Left colon (tissue), 2 donors: ENCODE measurements at places on chromosomes 13 and 19. TPM values are rescaled to one million over a fixed set of nuclear protein-coding genes. Genes with fewer than 3 reads are reported as not detected.

GRCh38 chr19:36916991-36917390 is 859 bp downstream of the ZNF568 start:
- no peak for DNase-seq

- DNase-seq, result no peak
Measured at GRCh38 chr13:112255550-112256120, 120.5 kb upstream of the SPACA7 start.

DNA sequence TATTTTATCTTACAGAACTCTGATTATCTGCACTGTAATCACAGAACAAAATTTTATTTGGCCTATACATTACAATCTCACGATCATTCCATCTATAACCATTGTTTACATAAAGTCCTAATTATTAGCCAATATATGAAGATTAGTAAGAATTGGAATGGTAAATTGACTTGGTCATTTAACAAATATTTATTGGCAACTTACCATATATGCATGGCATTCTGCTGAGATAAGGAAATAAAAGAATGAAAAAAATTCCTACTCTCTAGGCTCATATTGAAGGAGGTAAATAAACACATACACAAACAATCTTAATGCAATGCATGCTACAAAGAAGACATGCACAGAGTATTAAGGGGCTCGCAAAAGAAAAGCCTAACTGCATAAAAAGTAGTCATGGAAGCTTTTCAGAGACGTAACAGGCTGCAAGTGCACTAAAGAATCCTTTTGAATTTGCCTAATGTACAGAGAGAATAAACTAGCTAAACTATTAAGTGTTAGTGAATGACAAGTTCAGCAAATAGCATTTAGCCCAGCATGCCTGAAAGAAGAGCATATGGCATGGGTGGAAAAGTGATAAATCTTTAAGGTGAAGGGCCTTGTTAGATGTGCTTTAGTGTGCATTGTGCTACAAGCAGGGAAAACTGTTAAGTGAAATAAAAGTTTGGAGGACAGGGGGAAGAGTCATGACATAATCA is 1131.1 kb downstream of the PCDH9 start:
- DNase-seq, result no peak

DNA sequence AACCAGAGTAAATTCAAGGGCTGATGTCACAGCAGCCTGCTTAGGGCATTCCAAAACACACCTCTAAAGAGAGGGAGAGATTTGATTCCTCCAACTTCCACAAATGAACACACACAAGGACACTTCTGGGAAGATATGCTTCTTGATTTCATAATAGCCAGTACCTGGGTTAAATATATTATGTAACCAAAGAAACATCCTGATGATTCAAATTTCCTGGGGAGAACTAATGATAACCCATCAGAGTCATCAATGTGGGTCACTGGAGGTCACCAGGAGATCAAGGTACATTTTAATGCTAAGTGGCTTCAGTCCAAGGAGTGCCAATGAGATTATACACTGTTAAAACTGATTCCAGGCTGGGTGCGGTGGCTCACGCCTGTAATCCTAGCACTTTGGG is 54.0 kb upstream of the DOCK9 start:
- DNase-seq, result no peak

DNA sequence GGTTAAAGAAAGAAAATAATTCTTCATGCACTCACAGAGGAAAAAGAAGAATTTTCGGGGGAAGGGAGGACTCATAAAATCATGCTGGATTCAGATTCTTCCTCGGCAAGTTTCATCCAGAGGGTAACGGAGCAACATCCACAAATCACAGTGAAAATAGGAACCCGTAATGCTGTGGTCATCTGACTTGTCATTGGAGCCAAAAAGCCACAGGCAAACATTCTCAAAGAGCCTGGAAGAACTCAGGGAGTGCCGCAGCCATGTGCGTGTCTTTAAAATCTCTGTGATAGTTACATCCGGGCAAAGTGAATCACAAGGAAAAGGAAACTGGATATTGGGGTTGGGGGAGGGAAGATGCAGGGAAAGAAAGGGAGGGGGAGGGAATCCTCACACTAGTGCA is 33.0 kb upstream of the VSTM2B start:
- DNase-seq, result no peak

GRCh38 chr19:49064768-49065611 is at the start of gene NTF4:
TSS of gene NTF4 (minus strand) at chr19:49064818. CDS start at chr19:49061997, 2,821 bp downstream.
- no peak for DNase-seq

DNA sequence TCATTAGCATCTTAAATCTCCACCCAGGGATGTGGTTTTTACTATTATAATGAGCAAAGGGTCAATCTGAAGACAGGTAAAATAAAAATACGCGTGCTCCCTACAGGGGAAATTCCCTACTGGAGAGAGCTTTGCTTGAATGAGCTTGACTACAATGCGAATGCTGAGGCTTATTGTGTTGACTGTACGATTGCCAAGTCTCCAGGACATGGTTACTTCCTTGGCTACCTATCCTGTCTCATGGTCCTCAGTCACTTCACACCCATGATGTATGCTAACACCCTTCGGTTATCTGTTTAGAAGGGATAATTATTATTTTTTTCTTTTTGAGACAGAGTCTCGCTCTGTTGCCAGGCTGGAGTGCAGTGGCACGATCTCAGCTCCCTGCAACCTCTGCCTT is 61.7 kb downstream of the ZNF627 start:
- DNase-seq, result no peak

- no peak for DNase-seq
Measured at GRCh38 chr13:73109288-73109899, 50.6 kb downstream of the KLF5 start.

DNA sequence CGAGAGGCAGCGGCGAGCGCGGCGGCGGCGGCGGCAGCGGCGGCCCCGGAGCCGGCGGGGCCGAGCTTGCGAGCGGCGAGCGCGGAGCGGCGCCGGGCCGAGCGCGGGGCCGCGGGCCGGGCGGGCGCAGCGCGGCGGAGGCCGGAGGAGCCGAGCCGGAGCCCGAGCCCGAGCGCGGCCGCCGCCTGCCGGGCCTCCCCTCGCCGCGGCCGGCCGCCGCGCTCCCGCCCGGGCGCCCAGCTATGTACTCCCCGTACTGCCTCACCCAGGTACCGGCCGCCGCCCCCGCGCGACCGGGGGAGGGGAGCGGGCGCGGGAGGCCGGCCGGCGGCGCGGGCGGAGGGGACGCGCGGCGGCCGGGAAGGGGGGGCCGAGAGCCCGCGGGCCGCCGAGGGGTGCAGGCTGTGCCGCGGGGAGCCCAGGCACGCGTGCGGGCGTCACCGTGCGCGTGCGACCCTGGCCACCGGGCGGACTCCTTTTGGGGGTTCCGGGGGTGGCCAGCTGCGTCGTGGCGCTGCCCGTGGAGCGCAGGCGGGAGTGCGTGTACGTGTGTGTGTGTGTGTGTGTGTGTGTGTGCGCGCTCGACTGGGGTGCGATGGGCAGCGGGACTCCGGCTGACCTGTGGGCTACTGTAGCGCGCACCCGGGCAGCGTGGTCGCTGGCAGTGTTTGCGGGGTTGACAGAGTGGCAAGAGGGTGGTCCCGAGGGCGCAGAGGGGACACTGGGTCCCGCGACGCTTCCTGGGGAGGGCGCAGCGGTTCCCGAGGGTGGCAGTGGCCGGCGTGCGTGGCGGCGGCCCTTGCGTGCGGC is 526 bp downstream of the NFIX start:
- no peak for DNase-seq

DNA sequence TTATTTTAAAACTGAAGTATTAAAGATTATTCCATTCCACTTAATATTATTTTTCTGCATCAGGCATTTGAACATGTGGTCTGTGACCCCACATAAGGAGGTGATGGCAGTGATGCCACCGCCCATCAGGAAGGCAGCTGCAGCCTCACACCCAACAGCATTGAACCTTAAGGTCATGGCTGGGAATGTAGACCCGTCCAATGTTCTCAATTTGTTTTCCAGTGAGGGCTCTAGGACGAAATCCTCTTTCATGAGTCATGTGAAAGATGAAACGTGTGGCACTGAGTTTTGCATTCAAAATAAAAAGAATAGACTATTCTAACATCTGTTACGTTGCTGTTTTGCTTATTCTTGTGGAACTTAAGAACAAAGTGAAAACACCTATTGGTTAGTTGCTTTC is 74.5 kb upstream of the ANKRD10 start:
- DNase-seq, result no peak

DNA sequence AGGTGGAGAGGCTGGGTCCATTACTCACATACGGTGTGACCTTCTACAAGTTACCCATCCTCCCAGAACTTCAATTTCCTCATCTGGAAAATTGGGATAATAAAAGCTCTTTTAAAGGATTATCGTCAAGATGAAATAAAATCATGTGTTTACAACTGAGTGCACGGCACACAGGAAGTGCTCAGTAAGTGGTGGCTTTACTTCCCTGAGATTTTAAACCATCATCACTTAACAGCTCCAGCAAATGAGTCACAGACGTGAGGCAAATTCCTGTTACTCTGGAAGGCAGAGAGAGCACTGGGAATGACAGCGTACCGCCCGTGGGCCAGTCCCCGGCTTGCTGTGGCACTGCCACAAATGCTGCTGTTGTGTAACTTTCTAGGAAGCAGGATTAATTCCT is 64.1 kb downstream of the MRPL57 start:
- no peak for DNase-seq

- DNase-seq, result peak; percentile 24
Measured at GRCh38 chr13:68056816-68057710, 826.9 kb upstream of the PCDH9 start.

- peak; percentile 91 for DNase-seq
Measured at GRCh38 chr19:18279516-18280246, 1.7 kb downstream of the JUND start.

DNA sequence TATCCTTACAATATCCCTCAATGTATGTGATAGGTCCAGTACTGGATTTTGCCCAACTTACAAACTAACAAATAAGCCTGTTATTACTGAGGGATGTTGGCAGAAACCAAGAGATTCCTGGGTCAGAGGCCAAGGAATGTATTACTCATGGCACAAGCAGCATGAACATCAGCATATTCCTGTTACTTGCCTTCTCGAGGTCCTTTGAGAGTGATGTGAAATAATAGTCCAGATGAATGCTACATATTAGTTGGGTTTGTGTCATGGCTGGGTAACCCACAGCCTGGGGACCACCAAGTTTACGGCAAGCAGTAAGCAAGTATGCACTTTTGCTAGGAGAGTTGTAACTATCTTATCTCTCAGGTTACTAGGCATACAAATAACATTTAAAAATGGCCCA is 384.5 kb upstream of the GPC6 start:
- no peak for DNase-seq

DNA sequence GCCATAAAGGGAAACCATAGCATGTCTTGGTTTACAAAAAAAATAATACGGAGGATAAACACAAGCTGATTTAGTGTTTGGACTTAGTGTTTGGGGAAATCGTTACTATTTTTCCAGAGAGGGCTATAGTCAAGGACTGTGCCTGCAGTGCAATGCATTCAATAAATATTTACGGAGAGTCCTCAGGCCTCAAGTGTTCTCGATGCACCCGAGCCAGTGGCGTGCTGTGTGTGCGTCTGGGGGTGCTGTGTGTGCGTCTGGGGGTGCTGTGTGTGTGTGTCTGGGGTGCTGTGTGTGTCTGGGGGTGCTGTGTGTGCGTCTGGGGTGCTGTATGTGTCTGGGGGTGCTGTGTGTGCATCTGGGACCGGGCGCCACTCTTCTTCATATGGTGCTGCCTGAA is 71.7 kb upstream of the GTF3A start:
- no peak for DNase-seq

- DNase-seq, result peak; percentile 46
Measured at GRCh38 chr13:44218501-44219240, 155.0 kb upstream of the SERP2 start.

DNA sequence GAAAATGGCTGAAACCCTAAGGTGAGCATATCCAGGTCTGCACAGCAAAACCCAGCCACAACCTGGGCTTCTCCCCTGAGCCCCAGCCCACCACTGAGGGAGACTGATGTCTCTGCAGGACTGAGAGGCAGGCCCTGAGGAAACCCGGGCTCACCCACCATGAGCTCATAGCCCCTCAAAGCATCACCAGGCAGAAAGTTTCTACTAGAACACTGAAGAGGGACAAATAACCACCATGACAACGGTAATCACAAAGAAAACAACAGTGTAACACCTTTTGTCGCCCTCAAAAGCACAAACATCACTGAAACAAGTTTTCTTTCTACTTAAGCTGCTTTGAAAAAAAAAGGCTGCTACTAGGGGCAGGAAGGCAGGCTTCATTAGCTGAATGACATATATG is 29.8 kb downstream of the TSHZ3 start:
- no peak for DNase-seq

DNA sequence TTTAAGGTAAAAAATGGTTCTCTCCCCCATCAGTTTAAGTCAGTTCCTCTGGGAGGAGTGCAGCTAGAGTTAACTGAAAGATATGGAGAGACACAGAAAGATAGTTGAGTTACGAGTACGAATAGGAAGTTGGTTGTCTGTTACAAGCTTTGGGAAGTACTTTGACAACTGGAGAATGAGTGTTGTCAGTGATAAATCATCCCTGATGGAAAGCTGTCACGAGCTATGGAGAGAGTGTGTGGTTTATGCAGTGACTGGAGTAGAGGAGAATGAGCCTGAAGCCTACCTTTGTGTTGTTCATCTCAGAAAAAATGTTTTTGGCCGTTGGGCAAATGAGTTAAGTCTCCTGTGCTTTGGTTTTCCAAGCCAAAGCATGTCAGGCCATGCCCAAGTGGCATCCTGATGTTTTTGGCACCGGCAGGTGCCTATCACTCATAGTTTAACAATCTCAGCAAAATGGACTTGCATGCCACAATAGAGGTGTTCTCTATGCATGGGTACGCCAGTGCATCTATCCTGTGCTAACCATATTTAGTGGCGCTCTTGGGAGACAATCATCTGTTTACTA is 350.2 kb downstream of the IRS2 start:
- no peak for DNase-seq

- DNase-seq, result no peak
Measured at GRCh38 chr13:46743191-46743590, 53.8 kb downstream of the ESD start.

DNA sequence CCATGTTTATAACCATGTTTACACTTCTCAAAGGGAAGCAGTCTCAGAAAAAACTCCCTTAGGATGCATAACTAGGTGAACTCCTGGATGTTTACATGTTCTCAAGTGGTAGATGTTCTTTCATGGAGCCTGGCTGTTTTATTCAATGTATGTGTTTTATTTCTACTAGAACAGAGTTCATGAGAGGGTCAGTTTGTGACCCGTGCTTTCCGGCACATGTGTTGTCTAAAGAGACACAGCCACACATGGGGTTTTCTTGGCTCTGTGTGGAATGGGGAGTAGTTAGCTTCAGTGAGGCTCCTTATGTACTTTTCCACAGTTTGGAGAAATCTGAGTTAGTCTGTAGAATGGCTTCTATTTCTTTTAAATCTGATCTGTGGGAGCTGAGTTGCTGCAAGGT is 60.9 kb downstream of the ATP8A2 start:
- no peak for DNase-seq

GRCh38 chr19:51259348-51260245 is 8.7 kb downstream of the SIGLECL1 start:
- DNase-seq, result no peak

The ITPKC gene
- 24.5 TPM for total RNA-seq

The SGCG gene
- total RNA-seq, result not detected

The PNMA8A gene
- 0.24 TPM for total RNA-seq

The NLRP5 gene
- not detected for total RNA-seq

The FSD1 gene
- total RNA-seq, result 1.1 TPM

The LGALS4 gene
- 8,588 TPM for total RNA-seq

The LAIR2 gene
- not detected for total RNA-seq

The ANO8 gene
- 10.8 TPM for total RNA-seq
